Stimulated activated CD8-positive, alpha-beta memory T cell treated with anti-CD3 and anti-CD28 coated beads, Interleukin-12 subunit alpha, Interleukin-12 subunit beta, amount 100 ng/mL, for 4 hours (primary cell): ENCODE measurements at places on chromosomes 6 and 20.

DNA sequence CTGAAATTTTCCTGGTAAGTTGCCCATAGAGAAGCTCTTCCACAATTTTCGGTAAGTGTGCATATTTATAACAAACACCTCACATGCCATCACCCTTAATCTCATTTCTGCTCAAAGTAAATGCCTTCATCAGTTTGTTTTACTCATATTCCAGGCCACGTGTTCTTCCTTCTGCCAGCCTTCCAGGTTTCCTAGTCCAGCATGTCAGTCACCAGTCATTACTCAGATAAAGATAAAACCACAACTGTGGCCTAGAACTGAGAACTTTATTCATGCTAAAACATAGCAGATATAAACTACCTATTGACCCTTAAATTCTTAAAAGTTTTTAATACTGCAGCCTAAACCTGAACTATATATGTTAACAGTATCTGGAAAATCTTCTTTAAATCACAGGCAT is 149.5 kb upstream of the SLC22A16 start:
- DNase-seq, result no peak

DNA sequence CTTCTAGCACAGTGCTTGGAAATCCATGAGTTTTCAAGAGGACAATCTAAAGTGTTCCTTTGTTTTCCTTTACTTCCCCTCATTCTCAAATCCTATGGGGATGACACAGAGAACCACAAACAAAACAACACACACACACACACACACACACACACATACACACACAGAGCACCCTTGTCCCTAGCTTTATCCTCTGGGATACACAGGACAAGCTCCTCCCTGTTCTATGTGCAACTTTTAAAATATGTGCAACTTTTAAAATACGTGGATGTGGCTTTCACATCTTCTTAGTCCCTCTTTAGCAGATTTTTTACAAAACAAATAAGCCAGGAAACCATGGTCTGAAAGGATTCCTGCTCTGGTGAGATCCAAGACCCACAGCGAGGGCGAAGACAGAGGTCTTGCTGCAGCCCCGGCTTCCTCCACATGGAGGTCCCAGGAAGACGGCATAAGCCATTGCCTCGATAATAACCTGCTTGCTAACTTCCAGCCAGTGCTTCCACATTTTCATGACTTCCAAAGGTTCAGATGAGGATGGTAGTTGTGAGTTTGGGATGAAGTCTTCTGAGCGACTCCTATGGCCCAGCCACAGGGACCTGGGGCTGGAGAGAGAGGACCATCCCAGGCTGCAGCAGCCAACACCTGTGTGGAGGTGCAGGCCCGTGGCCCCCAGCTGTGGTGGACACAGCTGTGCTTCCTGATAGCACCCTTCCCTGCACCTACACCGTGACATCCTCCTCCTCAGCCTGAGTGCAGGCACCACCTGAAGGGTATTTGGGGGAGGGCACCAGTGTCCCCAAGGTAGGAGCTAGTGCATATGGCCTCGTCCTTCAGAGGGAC is 62.8 kb upstream of the CD93 start:
- no peak for DNase-seq

DNA sequence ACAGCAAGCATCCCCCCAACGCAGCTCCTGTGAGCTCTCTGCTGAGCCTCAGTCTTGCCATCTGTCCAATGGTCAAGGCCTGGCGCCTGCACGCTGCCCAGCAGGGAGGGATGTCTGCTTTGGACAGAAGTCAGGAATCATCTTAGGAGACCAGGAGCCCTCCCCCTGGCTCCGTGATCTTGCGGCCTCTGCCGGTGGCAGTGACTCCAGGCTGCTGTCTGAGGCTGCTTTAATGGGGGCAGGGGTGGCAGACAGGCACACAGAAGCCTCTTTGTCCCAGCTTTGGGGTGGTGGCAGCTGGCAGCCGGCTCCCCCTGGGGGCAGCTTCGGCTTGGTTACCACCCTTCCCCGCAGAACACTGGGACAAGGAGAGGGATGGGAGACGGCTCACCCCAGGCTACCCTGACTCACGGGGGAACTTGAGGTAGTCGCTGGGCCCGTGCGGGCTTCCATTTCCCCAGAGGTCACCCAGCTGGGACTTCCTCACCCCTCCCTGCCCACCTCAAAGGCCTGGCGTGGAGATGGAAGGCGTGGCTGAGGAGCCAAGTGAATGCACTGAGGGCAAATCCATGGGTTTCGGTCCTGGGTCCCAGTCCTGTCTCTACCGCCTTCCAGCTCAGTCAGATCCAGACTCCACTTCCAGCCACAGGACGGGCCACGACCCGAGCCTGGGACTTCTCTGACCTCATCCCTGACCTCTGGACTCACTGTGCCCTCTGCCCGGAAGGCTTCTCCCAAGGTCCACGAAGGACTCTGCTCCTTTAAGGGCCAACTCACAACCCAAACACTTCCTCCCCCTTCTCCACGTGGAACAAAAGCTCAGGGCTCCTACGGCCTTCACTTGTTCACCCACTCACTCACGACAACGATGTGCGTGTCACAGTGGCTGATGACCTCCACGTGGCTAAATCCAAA is 14.8 kb downstream of the PEDS1 start:
- DNase-seq, result no peak

DNA sequence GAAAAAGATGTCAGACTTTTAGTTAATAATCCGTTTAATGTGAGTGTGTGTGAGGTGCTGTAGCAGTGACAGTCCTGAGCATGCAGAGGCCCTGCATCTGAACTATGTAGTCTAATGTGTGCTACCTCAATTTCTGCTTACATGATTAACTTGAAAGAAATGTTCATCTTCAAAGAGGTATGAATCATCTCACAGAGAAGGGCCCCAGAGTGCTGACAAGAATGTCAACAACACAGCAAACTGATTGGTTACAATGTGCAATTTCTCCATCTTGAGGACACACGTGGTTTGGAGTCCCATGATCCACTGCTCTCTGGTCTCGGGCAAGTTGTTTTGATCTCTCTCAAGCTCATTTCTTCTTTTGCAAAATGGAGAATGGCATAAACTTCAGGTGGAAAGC is 61.7 kb upstream of the EMILIN3 start:
- no peak for DNase-seq

GRCh38 chr6:7000825-7001777 is 106.7 kb upstream of the RREB1 start:
- no peak for DNase-seq

DNA sequence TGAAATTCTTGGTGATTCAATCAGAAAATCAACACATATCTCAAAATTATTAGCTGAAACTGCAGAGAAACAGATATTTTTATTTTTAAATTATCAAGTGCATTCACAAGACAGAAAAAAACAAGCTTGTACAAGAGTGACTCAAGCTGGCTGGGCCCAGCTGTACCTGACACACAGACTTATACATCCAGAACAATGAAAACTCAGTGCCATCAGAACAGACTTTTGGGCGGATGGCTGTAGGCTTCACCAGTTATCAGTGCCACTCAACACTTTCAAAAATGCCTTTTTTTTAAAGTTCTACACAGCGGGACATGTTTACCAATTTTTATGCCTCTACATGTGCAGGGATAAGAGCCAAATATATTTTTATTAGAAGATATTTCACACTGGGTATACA is 102.8 kb downstream of the MYB start:
- DNase-seq, result no peak

DNA sequence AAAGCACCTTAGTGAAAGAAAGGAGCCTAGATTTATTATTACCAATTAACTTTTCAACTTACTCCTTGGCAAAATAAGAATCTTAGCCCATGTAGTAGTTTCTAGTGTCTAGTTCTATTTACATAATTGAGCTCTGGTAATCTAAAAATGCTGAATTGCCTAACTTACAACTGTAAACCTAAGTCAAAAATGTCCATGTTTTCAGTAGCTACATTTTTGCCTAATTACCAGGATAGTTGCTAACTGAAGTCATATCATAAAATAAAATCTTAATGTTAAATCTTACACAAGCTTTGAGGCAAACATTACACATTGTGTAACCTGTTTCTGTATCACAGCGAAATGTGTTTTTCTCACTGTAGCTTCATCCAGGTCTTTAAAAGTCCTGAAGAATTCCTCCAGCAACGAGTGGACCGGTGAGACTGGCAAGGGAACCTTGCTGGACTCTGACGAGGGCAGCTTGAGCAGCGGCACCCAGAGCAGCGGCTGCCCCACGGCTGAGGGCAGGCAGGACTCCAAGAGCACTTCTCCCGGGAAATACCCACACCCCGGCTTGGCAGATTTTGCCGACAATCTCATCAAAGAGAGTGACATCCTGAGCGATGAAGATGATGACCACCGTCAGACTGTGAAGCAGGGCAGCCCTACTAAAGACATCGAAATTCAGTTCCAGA is 7.6 kb upstream of the CLDN20 start:
- DNase-seq, result no peak

- no peak for DNase-seq
These were observed 18.1 kb upstream of the CHRNA4 start for GRCh38 chr20:63379296-63379695.

GRCh38 chr6:85744433-85744970 is 101.8 kb upstream of the SYNCRIP start:
- no peak for DNase-seq

DNA sequence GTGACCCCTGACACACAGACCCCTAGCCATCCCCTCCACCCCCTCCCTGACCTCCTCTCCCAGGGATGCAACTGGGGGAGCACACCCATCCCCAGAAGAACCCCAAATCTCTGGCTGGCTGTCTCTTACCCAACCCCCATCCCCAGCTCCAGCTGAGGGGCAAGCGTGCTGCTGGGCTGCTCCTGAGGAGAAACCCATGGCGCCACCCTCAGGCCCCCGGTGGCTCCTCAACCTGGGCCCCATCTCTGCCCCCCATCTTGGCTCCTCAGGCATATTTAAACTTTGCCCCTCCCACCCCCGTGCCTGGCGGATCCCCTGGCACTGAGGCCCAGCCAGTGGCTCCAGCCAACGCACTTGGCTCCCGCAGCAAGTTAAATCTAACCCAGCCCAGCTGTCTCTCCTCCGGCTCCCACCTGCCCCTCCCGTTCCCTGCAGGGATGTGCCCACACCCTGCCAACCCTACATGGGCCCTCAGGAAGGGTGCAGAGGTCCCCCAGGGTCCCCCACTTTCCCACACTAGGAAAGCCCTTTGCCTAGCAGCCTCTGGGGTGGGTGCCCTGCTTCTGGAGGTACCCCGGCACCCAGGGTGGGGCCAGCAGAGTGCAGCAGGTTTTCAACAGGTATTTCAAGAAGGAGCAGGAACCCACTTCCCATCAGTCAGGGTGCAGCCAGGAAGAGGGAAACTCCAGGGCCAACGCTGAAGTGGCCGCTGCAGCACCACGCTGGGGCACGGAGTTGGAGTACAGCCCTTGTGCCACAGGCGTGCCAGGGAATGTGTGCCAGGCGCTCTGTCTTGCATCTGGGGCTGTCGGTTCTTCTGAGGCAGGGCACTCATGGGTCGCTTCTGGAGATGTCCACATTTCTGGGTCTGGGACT is 5.3 kb upstream of the OSBPL2 start:
- no peak for DNase-seq

DNA sequence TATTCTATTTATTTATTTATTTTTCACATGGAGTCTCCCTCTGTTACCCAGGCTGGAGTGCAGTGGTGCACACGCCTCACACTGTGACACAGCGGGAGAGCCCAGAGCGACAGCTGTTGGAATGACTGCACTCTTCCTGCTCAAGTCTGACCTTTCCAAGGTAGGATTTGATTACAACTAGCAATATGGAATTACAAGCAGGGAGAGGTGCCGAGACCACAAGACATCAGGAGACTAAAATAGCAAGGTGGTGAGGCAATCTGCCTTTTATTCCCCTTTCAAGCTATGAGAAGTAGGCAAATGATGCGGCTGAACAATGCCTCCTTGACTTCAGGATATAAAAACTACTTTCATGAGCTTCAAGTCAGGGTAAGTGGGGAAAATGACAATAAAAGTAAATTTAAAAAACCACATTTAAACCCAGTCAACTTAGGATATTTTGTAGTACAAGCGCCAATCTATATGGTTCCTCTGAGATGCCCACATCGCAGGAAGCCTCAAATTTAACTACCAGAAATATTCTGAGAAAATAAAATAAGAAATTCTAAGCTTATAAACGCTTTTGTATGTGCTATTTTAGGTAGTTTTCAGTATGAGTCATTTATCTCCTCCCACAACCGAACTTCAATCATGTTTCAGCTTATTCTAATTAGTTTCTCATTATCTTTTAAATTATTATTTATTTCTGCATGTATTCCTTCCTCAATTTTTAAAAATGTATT is 146.9 kb upstream of the SGK1 start:
- DNase-seq, result no peak

- DNase-seq, result no peak
These were observed 18.1 kb downstream of the TUBB2B start for GRCh38 chr6:3209114-3210023.

DNA sequence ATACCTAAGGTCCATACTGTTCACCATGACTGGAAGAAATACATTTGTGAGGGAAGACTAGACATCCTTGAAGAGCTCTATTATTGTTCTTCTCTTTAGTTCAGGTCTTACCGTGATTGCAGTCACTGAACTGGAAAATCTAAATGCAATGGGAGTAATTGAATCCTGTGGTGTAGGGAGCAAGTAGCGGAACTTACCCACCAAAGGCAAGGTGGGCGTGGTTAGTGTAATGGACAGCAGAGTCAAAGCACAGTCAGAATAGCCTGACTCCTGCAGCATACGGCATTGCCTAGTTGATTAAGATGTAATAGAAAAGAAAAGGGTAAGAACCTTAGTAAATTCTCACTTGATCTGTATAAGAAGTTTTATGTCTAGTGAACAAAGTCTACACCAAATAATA is 679.7 kb upstream of the EPHA7 start:
- DNase-seq, result no peak

DNA sequence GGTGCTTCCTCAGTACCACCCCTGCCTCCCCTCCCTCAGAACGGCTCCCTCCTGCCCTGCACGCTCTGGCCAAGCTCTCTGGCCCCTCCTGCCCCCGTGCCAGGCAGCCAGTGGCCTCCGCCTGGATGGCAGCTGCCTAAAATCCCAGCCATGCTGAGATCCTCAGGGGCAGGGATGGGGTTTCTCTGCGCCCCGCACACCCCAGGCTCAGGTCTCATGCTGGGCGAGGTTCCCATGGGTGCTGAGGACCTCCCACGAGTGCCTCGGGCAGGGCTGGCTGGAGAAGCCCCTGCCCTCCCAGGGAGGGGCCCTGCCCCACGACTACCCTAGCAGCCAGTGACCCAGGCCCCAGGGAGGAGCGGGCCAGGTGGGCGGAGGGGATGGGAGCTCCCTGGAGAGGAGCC is 2.7 kb downstream of the PTK6 start:
- no peak for DNase-seq

GRCh38 chr6:144753023-144753705 is 468.0 kb downstream of the UTRN start:
- no peak for DNase-seq

DNA sequence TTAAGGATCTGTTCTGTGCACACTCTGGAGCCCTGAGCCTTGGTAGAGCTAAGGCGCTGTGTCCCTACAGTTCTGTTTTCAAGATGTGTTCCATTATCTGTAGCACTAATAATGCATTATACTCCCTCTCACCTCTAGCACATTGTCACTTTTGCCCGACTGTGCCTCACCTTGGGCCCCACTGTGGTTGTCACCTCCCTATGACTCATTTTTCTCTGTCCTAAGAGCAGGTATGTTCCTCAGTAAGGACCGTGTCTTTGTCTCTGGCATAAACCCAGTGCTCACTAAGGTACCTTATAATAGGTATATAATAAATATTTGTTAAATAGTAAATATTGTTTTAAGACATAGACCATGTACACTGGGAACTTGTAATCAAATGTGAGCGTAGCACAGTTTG is 942.5 kb upstream of the CITED2 start:
- no peak for DNase-seq

- no peak for DNase-seq
These were observed 64.4 kb upstream of the FUCA2 start for GRCh38 chr6:143575901-143576426.
